Motor neuron (in vitro differentiated cells): ENCODE measurements at places on chromosomes 13 and 19. TPM values are rescaled to one million over a fixed set of nuclear protein-coding genes. Genes with fewer than 3 reads are reported as not detected.
A peak's percentile ranks its signal among the peaks of the same experiment; 100 is the strongest.

Gene ARL11
- 0.31 TPM in 1 of 2 replicates, not detected in the other for total RNA-seq

Gene ZNF581
- 24.7 and 29.4 TPM in 2 replicates for total RNA-seq

- no peak for ATAC-seq
These were observed 168.3 kb downstream of the PCDH20 start for GRCh38 chr13:61247149-61247936.

DNA sequence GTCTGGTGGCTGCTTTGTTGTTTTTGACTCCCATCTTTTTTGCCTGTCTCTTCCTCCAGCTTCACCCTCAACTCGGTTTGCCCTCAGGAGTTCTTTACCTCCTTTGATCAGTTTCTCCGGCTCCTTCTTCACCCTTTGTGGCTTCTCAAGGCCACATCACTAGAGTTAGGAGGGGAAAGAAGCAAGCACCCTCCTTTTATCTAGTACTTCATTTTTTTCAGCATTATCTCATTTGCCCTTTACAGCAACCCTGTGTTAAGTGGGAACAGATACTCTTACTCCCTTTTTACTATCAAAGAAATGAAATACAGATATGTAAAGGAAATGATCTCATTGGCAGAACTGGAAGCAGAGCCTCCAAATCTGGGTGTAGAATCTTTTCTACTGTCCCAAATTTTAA lies 26.9 kb downstream of the RAP2A start:
- ATAC-seq, result no peak

Gene HRC
- total RNA-seq, result 0.59 and 1.4 TPM in 2 replicates

DNA sequence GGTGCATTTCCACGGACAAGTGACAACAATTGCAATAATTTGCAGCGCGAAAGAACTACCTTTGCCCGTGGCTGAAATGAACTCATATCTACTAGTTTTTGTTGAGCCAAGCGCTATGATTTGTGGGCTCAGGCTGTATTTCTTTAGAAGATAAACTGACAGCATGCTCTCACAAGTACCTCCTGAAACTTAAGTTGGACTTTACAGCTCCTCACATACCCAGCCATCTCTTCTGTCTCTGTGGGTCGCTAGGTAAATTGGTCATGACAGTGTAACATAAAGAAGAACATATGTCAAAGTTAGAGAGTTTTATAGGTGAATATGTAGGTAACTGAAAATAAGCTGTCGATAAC lies 839 bp downstream of the COG6 start:
- no peak for ATAC-seq

DNA sequence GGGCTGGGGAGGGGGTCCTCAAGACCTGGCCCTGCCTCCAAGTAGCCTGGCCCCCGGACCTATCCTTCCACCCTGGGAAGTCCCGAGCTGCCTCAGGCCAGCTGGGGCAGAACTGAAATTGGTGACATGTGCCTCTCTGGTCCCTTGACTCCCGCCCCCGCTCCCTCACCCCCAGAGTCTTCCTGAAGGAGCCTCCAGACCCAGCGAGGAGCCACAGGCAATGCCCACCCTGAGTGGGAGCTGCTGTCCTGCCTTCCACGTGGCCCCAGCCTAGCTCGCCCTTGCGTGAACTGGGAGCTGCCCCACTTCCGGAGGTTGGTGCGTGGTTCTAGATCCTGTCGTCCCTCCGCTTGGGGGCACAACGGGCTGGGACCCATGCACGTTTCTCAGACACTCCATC lies 34.6 kb downstream of the CEBPA start:
- no peak for ATAC-seq

DNA sequence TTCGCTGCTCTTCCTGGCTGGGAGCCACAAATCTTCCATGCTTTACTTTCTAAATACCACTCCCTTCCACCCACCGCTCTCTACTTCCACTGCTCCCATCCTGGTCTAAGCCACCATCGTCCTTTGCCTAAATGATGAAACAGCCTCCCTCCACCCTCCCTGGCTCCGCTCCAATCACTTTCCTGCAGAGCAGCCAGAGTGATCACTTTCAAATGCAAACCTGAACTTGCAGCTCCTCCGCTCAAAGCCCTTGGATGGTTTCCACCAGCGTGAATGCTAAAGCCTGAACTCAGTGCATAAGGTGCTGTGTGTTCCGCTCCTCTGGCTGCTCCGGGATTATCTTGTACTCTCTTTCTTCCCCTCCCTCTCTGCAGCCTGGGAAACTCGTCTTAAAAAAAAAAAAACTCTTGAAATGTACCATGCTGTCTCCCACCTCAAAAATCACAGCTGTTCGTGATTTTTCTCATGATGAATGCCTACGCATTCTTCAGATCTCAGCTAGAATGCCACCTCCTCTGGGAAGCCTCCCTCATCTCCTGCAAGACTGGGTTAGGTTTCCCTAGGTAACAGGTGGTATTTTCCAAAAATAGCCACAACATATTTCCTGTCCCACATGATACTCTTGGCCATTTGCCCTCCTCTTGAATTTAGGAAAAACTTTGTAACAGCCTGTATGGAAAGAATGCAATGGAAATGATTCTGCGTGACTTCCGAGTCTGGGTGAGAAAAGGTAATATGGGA lies 3.7 kb upstream of the SIN3B start:
- peak; percentile 61 for ATAC-seq

DNA sequence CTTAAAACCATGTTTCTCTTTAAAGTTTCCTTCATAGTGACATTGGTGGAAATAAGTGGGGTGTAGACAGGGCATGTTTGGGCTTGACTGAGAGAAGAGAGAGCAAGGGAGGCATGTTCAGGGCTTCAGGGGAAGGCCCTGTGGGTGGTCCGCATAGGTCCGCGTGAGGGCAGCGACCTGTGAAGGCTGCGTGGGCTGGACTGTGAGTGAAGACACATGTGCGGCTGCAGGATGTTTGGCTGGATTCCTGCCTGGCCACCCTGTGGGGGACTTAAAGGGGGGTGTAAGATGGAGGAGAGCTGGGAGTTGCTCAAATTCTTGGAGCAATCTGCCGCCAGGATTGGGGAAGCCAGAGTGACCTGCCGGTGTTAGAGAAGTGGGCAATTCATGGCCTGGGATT lies 23.8 kb upstream of the KLF12 start:
- ATAC-seq, result peak; percentile 63

- peak; percentile 67 for ATAC-seq
These were observed 35.7 kb upstream of the MATK start for GRCh38 chr19:3821857-3822364.

DNA sequence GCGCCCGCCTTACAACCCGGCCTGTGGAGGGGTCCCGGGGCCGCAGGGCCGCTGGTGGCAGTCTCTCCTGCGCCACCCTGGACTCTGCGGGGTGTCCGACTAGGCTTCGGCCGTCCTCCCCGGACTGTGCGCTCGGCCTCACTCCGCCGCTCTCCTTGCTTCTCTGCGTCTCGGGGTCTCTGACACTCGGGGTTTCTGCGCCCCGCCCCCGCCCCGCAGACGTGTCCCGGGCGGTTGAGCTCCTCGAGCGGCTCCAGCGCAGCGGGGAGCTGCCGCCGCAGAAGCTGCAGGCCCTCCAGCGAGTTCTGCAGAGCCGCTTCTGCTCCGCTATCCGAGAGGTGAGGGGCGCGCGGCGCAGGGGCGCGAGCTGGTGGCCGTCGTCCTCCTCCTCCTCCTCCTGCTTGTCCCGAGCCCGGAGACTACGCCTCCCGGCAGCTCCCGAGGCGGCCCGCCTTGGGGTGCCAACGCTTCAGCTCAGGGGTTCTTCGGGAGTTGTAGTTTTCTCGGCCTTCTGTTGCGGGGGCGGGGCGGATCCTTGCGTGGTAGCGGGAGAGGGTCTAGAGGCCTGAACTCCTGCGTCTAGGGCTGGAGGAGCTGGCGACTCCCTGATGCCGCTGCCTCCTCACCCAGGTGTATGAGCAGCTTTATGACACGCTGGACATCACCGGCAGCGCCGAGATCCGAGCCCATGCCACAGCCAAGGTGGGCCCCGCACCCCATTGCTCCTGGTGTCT lies 627 bp downstream of the LIN7B start:
- no peak for ATAC-seq

Gene FBXW9
- total RNA-seq, result 9.8 and 12.3 TPM in 2 replicates
